Stimulated activated CD8-positive, alpha-beta memory T cell treated with anti-CD3 and anti-CD28 coated beads, Interleukin-4, amount 100 ng/mL, for 1 hour (primary cell): ENCODE measurements at places on chromosomes 7 and 10.

GRCh38 chr7:10803720-10804119 lies 170.0 kb upstream of the PHF14 start:
- DNase-seq = no peak

DNA sequence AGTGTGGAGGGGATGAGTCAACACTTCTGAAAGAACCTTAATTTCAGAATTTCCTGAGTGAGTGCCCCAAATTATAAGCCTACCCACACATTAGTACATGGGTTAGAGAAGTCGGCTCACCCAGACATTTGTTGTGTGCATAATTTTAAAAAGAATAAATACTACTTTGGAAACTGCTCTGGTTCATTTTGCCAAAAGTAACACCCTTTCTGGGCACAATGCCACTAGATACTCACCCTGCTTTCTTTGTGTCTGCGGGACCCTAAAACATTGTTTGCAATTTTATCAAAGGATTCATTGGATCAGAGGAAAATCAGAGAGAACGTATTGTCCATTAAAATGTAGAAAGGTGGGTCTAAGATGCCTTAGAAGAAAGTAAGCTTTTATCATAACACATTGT lies 245.5 kb upstream of the NRP1 start:
- DNase-seq = no peak

DNA sequence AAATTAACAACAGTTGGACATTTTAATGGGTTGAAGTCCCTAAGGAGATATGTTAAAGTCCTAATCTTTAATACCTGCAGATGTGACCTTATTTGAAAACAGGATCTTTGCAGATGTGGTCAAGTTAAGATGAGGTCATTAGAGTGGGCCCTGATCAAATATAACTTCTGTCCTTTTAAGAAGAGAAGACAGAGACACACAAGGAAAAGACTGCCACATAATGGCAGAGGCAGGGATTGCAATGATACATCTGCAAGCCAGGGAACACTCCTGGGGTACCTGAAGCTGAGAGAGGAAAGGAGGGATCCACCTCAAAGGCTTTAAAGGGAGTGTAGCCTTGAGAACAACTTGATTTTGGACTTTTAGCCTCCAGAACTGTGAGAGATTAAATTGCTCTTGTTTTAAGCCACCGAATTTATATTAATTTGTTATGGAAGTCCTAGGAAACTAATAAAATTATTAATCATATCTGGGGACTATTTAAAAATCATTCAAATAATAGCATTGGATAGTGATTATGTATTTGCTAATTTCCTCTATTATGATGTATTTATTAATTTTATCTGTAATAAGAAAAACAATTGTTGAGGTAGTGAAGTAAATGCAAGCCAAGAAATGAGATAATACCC lies 700.0 kb upstream of the PCDH15 start:
- DNase-seq = no peak

DNA sequence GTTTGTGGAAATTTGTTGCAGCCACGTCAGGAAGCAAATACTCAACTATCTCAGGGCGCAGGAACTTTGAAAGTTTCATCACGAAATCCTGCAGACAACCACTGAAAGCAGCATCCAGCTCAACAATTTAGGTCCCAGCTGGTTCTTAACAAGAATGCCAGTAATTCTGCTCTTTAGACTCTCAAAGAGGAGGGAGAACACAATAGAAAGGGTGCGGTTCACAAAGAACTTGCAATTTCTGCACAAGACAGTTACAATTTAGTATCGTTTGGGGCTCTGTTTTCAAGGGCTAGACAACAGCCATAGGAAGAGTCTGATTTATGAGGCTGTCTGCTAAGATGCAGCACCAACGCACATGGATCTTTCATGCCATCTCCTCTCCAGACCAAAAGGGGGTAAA lies 223.1 kb downstream of the FGFR2 start:
- no peak for DNase-seq

DNA sequence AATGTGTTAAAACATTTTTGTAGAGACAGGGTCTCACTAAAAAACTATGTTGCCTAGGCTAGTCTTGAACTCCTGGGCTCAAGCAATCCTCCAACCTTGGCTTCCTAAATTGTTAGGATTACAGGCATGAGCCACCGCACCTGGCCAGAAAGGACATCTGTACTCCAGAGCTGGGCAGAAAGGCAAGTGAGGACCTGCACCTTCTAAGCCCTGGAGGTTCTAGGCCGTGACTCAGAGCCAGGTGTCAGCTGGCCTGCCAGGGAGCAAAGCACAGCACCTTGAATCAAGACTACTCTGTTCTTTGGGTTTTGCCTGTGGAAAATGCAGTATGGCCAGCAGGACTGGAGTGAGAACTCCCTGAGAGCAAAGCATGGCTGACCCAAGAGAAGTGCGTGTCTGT lies 396.5 kb downstream of the ADRA2A start:
- DNase-seq = no peak
